Posterior cingulate gyrus (tissue), 11 donors: ENCODE measurements at places on chromosomes 6 and 20.

DNA sequence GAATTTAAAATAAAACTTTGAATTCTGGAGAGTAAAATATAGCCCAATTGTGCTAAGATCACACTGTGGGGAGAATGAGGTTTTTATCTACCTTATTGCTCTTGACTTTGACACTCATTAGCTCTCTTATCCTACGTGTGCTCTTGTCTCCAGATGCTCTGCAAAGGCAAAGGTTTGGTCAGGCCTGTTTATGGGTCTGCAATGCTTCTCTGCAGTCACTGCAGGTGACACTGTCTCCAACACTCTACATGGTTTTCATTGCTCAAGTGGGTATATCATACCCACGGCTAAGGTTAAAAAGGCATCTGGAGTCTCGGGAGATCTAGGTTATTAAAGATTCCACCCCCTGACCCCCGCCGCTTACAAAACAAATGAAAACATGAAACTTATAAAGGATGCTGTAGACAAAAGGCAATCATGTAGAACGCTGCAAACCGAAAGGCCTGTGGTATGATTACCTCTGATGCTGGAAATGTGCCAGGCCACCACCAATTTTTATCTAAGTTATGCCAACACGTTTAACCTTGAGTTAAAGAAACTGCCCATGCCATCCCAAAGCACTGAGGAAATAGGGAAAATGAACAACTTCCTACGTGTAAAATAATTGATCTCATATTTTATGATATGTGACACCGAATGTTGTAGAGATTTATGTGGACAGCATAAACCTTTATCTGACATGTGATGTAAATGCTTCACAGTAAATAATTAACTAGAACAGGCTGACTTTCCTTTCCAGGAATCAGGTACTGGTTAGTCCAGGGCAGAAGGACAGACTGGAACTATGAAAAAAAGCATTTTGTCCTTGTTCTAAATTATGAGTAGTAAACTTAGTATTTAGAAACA, 238.2 kb upstream of the NOX3 start:
- no peak for DNase-seq

- no peak for DNase-seq
Observed at GRCh38 chr20:56285496-56285895, 37.0 kb downstream of the MC3R start.

- DNase-seq: no peak
Observed at GRCh38 chr6:35142588-35143569, 1.7 kb upstream of the TCP11 start.

DNA sequence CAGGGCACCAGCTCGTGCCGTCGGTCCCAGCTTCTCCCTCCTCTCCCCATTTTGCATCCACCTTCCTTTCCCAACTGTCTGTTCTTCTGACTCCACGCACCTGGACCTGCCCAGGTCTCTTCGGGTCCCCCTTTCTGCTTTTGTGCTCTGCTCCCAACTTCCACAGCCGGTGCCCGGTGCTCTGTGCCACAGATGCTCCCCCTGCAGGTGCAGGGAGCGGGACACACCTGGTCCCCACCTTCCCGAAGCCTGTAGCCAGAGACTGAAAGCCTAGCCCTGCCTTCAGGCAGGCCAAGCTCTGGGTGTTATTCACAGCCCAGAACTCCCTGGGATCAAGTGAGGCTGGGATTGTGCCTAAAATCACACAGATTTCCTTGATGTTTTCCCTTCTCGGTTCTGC, 24.6 kb upstream of the BMP7 start:
- no peak for DNase-seq

DNA sequence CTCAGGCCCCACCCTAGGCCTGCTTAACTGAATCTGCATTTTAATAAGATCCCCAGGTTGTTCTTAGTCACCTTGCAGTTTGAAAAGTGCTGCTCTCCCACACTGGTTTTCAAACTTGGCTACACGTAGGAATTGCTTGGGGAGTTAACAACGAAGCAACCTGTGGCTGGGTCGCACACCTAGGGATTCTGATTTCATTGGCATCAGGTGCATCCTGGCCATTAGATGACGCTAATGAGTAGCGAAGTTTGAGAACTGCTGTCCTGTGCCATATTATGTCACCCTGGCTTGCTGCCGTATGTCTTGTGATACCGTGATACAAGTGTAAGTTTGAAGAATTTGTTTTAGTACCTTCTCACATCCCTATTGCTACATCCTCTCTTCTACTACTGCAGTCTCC, 28.2 kb upstream of the FUCA2 start:
- no peak for DNase-seq

DNA sequence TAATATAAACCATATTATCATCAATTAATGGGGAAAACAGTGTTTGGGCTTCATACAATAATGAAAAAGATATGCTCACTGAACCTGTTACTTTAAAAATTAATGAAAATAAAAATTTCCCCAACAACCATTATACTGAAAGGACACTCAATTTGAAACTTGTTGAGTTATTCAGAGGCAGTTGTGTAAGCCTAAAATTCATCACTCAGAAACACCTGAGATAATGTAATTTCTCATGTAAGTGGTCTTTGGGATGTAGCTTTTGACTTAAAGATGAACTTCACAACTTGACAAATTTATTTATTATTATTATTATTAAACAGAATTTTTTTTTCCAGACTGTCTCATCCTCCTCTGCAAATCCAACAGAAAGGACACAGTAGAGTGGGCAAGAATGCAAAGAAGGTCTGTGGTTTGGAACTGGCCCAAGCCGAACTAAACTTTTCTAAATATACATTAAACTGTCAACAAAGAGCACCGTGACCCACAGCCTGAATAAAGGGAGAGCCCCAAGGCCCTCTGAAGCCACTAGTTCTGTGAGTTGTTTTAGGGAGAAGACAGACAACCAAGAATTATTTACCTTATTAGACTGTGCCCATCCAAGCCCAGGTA, 32.2 kb upstream of the HEY2 start:
- DNase-seq: no peak

GRCh38 chr20:17835934-17836300, 132.7 kb downstream of the SNX5 start:
- no peak for DNase-seq

GRCh38 chr20:63346131-63347080, 14.7 kb downstream of the CHRNA4 start:
- DNase-seq: no peak

DNA sequence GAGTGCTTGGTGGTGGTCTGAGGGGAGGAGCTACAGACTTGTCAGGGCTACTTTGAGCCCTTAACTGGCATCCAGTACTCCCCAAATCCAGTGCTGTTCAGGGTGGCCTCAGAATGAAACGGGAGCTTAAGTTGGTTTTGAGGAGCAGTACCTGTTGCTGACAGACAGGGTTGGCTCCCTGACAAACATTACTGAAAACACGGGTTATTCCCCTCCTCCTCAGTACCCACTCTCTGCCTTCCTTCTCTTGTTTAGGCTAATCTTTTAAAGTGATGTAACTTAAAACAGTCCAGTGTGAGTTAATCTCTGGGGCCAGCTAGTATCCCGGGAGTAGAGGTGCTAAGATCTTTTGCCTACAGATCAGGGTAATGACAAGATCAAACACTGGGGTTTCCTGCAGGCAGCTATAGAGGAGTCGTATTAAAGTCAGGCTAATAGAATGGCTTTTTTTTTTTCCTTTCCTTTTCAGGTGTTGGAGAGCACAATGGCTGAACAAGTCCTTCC, 3.7 kb downstream of the TNFAIP3 start:
- DNase-seq: no peak

- no peak for DNase-seq
Observed at GRCh38 chr6:138248878-138249277, 30.6 kb upstream of the PBOV1 start.

GRCh38 chr6:53924277-53924676, 129.5 kb downstream of the LRRC1 start:
- DNase-seq: no peak

GRCh38 chr20:6702144-6702543, 65.3 kb upstream of the BMP2 start:
- no peak for DNase-seq

GRCh38 chr6:39714802-39715201, 10.4 kb downstream of the KIF6 start:
- no peak for DNase-seq

GRCh38 chr6:41278699-41279405, 7.6 kb downstream of the TREM1 start:
- DNase-seq: no peak

DNA sequence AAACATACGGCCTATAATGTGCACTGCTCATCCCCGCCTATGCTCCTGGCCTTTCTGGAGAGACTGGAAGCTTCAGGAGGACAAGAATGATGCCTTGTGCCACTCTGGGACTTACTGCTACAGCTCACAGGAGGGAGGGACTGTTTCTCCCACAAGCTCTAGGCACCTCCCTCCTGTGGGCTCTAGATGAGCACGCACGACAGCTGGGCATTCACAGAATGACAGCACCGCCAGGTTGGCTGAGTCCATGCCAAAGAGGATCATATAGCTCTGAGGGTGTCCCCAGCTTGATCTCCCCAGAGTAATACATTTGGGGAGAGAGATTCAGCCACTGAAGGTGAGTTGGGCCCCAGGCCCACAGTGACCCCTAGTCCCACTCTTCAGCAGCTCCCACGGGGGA, 10.1 kb upstream of the PGC start:
- DNase-seq: no peak

GRCh38 chr6:36650848-36651478, 27.6 kb upstream of the CDKN1A start:
- no peak for DNase-seq

- DNase-seq: no peak
Observed at GRCh38 chr6:42389736-42390135, 62.0 kb downstream of the TRERF1 start.

DNA sequence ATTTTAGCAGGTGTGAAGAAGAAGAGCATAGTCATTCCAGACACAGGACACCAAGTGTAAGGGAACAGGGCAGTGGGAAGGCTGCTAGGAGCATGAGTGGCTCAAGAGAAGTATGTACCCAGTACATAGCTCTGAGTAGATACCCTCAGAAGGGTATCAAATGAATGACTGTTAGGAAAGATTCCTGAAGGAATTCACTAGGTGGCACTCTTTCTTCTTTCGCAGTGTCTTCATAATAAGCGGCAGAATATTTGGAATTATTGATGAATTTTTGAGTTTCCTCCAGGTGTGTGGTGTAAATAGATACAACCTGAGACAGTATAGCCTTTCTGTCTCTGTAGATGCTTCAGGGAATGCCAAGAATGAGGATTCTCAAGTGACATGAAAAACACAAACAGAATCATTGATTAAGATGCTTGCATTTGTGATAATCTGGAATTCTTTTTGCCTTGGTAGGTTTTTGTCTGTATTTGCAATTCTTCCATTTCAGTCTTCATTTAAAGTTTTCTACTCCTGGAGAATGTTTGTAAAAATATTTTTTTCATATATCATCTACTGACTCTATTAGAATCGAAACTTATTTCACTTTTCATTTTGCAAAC, 264.3 kb upstream of the RIMS1 start:
- DNase-seq: no peak

- DNase-seq: no peak
Observed at GRCh38 chr20:2871111-2871465, 2.2 kb upstream of the PTPRA start.

- DNase-seq: no peak
Observed at GRCh38 chr6:101395345-101395744, 1.8 kb downstream of the GRIK2 start.

DNA sequence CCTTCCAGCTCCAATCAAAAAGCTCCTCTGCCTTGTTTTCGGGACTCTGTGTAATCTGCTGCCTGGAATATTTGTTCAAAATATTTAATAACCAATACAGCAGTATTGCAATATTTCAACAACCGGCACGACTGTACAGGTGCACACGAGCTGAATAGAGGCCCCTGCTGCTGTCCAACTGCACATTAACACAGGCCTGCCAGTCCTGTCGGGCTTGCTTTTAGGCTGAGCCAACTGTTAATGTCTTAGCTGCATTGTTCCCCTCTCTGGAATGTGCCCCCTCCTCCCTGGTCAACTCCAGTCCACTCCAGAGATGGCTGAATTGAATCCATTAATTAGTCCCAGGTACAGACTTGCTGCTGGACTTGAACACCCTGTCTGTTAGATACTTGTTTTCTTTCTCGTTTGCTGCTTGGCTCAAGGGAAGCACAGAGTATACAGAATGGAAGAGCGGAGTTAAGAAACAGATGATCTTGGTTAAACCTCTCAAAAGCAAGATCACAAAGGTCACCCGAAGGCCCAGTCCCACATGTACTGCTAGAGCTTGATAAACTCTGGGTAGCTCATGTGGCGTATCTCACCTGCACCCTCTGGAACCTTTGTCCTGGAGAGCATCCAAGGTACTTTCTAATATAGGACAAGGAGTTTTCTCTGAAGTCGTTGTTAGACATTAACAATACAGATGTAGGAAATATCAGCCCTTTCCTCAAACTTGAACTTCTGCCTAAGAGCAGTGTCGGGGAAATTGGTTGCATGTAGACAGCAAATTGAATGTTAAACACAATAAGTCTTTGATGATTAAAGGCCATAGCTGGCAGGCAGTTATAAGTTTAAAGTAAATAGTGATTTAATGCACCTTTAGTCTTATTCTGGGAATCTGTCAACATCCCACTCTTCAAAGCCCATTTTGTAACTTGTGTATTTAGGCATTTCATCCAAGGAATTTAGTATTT, 31.9 kb downstream of the SHLD1 start:
- peak; percentile 21 for DNase-seq

DNA sequence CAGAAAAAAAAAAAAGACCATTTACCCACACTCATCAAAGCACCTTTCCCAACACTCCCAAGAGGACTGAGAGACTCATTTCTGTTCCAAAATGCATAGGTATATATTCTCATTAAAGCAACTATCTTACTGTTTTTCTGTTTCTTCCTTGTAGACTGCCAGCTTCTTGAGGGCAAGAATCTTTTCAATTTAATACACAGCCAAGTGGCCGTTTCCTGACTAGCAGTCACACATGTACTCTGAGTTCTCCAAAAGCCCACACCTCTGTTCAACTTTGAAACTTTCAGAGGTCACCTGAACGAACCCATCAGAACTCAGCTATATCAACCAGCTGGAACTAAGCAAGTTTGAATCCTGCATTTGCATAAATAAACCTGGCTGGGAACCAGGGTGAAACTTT, 92.7 kb downstream of the DTNBP1 start:
- DNase-seq: no peak

DNA sequence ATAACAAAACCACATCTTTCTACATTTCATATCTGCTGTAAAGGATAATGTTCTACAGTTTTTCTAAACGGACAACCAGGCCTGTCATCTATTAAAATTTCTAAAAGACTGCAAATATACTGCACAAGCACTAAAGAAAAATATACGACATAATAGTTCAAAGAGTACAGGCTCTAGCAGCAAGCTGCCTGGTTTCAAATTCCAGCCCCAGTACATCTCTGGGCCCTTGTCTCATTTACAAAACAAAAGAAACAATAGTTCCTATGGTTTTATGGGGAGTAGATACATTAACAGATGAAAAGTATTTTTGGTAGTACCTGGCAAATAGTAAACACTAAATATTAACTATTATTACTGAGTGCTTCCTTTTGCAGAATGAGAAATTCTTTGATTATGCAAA, 24.1 kb downstream of the DEK start:
- DNase-seq: no peak

GRCh38 chr6:42103753-42104094, 38.7 kb downstream of the C6orf132 start:
- no peak for DNase-seq

- no peak for DNase-seq
Observed at GRCh38 chr6:108312605-108313004, 17.8 kb downstream of the AFG1L start.
